Stimulated activated CD8-positive, alpha-beta memory T cell treated with anti-CD3 and anti-CD28 coated beads, Interleukin-4, amount 100 ng/mL, for 1 hour (primary cell): ENCODE measurements at places on chromosomes 7 and 10.

GRCh38 chr10:103232131-103232673 lies 13.5 kb upstream of the RPEL1 start:
- DNase-seq, result no peak

DNA sequence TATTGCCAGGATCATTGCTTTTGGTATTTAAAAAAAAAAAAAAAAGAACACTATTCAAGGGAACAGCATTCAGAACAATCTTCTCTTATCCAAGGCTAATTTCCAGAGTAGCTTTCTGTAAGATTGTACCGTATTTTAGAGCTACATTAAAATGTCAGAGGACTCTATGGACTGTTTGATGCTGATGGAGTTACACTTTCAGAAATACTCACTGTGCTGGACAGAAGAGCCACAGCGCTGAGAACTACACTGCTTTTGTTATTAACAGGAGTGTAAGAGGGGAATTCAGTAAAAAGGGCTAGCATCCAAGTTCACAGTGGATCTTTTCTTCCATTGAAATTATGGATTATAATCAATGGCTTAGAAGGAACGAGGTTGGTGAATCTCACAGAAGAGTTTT lies 247.7 kb downstream of the AHR start:
- no peak for DNase-seq

DNA sequence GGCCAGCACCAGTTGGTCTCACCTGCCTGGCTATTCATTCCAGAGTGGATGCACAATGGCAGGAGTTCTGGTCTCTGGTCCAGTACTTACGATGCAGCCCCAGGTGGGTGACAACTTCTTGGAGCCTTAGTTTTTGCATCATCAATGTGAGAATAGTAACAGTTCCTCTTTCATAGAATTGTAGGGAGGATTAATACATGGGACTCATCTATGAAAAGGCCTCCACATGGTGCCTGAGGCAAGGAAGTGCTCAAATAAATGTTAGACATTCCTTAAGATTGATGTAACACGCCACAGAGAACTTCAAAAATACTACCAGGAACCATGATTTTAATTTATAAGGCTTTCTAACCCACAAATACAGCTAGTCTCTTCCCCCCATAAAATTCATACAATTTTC lies 120.1 kb upstream of the CHST15 start:
- DNase-seq, result no peak

GRCh38 chr7:11970132-11970531 lies 138.1 kb upstream of the THSD7A start:
- no peak for DNase-seq

DNA sequence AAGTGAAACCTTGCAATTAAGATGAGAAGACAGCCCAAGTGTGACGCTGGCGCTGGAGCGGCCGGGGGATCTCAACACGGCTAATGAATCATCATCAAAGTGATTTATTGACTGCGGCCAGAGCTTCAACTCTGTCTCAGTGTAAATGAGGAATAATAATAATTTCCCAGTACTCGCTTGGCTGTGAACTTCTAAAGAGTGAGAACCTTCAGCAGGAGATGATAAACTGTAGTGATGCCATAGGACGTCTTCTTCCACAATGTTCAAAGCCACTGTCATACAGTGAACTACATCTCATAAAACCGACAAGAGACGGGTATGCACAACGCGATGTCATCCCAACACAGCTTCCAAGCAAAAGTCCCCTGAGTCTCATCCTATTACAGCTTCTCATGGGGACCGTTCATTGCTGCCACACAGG lies 123.6 kb upstream of the NOBOX start:
- no peak for DNase-seq

DNA sequence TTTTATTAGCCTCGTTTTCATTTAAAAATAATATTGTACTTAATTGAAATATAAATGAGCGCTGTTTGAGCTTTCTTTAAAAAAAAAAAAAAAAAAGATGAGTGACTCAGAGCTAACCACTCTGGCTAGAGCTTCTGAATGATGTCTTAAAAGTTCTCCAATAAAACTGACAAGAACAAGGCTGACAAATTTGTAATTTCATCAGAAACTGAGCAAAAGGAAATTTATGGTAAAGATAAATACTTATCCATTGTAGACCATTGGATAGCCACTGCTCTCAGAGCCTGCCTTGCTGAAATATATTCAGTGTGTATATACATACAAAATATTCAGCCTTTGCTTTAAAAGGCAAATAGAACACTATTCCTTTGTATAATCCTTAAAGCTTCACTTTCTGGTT lies 91.2 kb upstream of the OIT3 start:
- DNase-seq, result no peak

DNA sequence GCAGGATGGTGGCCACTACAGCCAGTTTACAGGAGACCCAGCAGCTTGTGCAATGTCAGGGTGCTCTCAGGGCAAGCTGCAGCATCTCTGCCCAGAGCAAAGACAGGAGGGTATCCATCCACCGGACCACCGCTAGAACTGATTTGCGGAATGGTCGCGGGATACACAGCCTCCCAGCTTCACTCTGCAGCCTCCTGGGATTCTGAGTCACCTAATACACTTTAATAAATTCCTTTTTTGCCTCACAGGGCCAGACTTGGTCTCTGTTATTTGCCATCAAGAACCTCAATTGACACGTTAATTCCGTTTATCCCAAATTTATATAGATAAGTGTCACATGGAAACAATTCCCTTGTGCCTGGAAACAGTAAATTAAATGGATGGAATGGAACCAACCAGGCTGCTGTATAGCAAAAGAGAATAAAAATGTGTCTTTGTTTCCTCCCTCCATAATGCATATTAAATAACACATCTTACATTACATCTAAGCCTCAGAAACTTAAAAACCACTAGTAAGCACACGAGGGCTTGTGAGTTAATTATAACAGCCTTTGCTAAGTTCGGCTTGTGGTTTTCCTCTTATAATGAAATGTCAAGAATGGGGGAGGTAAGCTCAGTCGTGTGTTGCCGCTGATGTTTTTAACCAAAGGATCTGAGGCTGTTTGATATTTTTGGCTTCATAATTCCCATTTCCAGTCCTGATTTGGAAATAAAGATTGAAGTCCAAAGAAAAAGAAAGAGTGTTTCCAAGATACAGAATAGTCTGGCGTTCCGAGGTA lies 52.1 kb downstream of the ADRB1 start:
- no peak for DNase-seq

- DNase-seq, result no peak
Observed at GRCh38 chr7:131329176-131329570, 1.5 kb downstream of the MKLN1 start.

DNA sequence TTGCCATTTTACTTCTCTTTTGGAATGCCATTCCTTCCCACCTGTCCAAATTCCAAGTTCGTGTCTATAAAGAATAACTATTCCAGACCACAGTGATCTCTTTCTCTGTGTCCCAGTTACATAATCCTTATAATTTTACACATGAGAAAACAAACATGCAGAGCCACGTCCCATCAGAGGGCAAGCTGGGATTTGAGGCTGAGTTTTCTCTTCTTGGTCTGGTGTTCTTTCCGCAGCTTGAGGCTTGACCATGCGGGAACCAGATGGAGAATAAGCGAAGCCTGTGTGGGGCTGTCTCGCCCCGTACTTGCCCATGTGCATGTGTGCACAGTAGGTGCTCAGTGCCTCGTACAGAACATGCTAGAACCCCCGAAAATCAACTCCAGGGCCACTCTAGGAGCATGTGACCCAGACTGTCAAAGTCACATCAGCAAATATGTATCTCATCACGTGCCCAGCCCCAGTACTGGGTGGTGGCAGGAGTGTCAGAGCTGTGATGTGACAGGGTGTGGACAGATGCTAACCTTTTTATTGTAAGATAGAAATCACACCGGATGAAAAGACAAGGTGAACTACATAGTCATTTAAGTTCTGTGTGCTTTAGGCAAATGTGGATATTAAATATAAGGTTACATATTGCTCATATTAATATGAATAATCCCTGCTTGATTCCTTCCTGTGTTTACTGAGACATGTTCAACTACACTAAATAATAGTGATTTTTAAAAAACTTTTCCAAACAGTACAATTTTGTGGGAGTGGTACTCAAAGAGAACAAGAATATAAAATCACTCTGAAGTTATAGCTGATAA lies 3.2 kb downstream of the INSIG1 start:
- no peak for DNase-seq

GRCh38 chr10:72386916-72387586 lies 32.3 kb upstream of the DNAJB12 start:
- no peak for DNase-seq
